Myocyte (in vitro differentiated cells): ENCODE measurements at places on chromosomes 6 and 20. TPM values are rescaled to one million over a fixed set of nuclear protein-coding genes. Genes with fewer than 3 reads are reported as not detected.

Gene FAM209B
- not detected in 2 replicates for total RNA-seq

DNA sequence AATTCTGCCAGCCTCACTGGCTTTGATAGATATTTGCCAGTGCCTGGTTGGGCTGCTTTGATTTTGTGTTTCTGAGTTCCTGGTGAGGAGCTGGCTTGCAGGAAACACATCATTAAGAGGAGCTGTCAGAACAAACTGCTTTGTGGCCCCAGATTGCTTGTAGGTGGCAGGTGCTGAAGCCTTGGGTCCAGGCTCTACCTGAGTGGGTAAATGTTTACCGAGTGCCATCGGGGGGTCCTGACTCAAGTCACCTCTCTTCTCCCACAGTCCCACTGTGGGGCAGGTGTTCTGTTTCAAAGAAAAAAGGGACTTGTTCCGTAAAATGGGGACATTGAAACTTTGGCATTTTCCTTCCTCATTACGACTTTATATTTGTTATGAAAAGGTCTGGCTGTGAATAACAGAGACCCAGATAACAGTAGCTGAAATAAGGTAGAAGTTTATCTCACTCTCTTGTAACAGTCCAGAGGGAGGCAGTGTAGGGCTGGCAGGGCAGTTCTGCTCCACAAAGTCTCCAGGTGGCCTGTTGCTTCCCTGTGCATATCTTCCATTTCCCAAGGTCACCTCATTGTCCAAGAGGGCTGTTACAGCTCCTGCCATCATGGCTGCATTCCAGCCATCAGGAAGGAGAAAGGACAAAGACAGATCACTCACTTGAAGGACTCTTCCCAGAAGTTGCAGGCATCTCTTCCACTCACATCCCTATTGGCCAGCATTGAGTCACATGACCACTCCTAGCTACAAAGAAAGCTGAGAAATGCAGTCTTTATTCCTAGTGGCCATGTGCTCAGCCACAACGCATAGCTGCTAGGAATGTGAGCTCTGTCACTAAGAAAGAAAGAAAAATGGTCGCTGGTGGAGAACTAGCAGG is 149.9 kb upstream of the KCNG1 start:
- no peak for DNase-seq

DNA sequence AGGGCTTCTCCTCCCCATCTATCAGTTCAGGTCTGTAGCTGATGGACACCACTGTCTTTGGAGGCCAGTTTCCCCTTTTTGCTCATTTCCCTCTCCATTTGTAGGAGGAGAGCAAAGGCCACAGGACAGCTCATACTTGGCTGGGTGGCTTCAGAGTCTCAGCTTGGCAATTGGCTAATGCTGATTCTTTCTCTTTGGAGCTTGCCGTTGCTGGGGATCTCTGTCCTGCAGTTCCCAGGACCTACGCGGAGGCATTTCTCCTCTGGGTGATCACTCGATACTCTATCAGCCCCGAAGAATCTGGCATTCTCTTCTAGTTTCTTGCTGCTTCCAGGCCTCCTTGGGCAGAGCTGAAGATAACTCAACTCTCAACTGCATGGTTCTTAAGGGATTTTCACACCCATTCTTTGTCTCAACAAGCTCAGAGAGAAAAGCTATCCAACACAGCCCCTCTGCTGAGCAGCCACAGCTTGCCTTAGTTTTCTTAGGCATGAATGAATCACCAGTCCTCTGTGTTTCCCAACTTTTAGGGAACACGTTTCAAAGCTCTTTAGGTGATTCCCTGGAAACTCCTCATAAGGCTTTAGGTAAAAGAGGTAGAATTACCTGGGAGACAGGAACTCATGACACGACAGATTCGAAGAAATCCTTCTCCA is 19.2 kb upstream of the SSR1 start:
- no peak for DNase-seq

DNA sequence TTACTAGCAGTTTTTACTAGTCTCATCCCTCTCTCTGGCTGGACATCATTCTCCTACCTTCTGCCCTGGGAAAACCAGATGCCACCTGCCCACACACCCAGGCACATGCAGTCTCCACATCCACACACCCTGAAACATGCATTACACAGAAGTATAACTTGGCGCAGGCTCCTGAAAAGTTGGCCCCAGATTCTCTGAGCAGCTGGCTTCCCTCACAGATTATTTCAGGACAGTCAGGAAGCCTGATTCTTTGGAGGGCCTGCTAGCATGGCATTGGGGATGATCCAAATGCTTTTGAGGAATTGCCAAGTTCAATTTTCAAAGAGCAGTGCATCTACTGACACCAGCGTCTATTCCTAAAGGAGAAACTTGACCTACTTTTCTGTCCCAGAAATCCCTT is 27.8 kb upstream of the KIF16B start:
- DNase-seq = no peak

Gene C20orf141
- not detected in 2 replicates for total RNA-seq

Gene ADGRG6
- 1.2 and 1.4 TPM in 2 replicates for total RNA-seq

DNA sequence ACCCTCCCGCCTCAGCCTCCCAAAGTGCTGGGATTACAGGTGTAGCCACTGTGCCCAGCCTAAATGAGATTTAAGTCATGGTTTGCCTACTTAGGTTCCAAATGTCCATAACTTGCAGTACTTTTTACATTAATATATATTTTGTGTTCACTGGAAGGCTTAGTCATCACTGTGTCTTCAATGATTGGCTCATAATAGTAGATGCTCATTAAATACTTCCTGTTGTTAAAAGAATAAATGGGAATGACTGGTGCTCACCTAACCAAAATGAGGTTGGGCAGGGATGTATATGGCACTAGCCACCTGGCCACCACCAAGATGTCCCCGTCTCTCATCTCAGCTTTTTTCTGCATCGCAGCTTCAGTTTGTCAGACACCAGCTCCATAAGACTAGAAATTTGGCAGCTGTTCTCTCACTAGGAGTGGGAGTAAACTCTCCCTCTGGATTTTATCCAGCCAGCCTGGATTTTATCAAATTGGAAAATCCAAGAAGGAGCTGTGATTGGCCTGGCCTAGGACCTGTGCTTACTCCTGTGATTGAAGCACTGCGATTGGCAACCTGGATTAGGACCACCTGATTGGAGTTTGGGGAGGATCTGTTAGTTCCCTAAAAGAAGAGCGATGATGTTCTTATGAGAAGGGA is 1.1 kb upstream of the GLO1 start:
- DNase-seq = no peak

DNA sequence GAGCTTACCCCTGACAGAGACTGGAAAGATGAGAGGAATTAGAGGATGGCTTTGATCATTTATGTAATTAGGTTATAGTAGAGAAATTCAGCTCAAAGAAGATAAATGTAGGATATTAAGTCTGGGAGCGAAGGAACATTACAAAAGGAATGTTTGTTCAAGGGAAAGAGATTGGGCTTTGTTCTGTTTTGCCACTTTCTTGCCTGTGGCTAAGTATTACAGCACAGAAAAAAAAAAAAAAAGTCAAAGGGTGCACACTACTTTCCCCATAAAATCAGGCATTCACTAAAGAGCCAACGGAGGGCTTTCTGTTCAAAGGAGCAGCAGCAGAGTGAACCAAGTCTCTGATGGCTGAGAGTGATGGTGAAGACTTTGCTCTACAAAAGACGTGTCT is 5.0 kb upstream of the HDDC2 start:
- no peak for DNase-seq
